NCI-H2171 treated with DMSO at 0.1 percent for 48 hours (cell line): ENCODE measurements at places on chromosomes 6 and 20.

GRCh38 chr6:1971612-1972011 is 273.8 kb downstream of the GMDS start:
- DNase-seq: no peak

GRCh38 chr20:25224941-25225340 is 22.9 kb upstream of the PYGB start:
- no peak for DNase-seq

GRCh38 chr20:6299456-6299855 is 176.6 kb upstream of the FERMT1 start:
- no peak for DNase-seq

DNA sequence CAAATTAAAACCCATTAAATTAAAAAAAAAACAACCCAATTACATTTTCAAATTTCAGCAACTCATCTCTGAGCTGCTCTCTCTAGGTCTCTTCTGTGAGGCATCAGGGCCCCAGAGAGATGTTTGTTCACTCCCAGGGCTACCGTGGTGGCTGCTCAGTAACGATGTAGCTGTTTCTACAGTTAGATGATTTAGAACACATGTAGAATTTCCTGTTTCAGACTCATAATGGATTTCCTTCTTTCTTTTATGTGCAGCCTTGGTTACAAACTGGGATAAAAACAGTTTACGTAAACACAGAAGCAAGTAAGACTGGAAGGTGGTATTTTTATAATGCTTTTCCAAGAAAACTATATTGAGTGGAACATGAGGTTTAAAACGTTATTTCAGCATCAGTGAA is 116.1 kb upstream of the CCN2 start:
- no peak for DNase-seq

DNA sequence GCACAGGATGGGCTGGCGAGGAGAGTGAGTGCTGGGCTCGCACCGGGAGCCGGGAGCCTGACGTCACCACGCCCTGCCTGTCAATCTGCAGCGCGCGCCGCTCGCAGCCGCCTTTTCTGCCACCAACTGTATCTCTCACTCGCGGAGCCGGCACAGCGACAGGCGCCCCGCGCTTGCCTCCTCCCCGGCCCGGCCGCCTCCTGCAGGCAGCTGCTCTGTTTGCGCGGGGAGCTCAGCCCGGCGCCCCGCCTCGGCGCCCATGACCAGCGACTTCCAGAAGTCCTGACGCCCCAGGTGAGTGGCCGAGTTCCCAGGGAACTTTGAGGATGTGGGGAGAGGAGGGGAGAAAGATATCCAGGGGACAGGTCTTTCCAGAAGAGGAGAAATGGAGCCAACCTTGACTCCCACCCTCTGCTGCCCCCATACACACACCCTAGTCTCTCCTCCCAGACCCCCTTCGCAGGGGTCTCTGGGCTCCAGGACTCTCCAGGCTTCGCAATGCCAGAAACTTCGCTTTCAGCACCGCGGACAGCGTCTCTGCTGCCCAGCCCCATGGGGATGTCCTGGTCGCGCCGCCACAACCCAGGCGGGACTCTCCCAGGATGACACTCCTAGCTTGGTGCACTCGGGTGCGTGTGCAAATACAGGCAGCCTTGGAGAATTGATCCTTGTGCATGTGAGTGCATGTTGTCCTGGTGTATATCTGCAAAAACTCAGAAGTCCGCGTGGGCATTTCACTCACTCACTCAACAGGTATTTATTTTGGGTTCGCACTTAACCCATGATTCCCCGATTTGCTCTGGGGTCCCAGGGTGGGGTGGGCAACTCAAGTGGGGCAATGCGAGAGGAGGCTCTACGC is at the start of gene GPR6:
GPR6 (plus strand) TSS at position 138 of the 859 bp plus-strand sequence. CDS start 802 bp downstream, outside the sequence.
- DNase-seq: peak; percentile 74

GRCh38 chr6:28953039-28953584 is 29.3 kb upstream of the TRIM27 start:
- peak; percentile 68 for DNase-seq
